ENCODE measurements at places on chromosomes 7 and 10.
A peak's percentile ranks its signal among the peaks of the same experiment; 100 is the strongest.

DNA sequence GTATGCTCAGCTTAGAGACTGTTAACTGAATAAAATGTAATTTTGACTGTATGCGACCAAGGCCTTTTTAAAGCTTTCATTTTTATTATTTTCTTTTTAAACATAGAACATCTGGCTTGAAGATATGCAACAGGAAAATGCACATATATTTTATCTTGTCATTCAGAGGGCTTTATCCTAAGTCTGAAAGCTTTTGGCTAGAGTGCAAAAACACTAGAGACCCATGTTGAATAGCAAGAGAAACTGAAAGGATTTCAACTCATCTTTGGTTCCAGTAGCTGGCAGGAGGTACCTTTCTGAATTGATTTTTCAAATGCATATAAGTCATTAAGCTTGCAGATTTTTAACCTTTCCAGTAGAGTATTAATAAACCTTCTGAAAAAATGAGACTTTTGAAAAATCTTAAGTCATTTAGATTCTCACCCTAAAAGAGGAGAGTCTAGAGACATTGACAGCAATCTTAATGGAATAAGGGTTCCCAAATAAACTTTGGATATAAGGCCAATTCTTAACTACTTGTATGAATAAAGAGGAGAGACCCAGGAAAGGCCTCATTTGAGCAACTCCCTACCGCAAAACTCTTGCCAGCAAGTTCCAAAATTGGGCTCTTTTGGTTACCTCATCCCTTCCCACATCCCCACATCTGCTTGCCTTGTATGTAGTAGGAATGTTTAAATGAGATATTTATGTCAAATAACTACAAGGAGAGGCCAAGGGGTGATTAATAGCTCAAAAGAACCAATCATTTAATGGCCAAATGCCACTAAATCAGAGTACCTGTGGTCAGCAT, 454.4 kb downstream of the HTR7 start:
- no peak for DNase-seq

DNA sequence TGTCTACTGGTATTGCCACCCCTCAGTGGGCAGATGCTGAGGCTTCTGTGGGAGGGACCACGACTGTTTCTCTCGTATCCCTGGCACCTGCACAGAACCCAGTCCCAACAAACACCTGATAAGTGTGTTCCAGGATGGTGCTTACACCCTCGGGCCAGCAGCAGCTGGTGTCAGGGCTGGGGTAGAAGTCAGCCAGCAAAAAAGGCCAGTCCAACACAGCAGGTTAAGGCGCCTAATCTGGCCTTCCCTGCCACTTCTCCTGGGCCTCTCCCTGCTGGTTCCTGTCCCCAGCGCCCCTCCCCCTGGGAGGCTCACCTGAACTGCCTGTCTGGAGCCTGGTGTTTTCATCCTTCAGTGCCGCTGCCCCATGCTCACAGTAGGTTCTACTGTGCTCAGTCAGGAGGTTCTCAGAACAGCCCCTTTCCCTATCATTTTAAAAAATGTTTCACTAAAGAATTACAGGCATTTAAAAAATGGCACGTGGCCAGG, 20.0 kb downstream of the PODXL start:
- no peak for DNase-seq

- DNase-seq: no peak
These were observed 247.3 kb upstream of the PITRM1 start for GRCh38 chr10:3419719-3420495.

GRCh38 chr7:128833946-128834325, 3.7 kb downstream of the FLNC start:
- DNase-seq: no peak

DNA sequence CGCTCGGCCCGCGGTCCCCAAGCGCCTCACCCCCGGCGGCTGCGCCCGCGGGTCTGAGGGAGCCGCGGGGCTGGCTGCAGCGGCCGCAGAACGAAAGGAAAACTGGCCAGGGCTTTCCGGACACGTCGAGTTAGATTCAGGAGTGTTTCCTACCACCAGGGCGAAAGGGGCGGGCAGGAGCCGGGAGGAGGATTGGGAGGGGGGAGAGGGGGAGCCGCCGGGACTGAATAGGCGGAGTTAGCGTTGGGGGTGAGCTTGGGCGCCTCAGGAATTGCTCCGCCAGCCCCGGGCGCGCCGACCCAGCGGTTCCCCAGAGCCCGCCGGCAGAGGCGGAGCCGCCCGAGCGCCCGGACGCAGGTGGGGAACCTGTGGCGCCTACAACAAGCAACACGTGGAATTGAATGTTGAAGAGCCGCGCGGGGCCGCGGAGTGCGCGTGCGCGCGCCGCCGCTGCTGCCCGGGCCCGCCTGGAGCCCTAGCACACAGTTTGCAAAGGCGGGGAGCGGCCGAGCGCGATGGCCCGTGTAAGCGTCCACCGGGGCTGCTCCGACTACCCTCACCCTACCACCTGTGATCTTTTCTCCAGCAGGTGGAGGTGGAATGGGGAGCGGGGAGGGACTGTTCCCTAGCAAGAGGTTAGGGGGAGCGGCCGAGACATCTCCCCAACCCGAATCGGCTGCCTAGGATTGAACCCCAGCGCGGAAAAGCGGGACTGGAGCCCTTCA, at the start of gene CADPS2:
TSS of gene CADPS2 (minus strand) at position 104 of the 725 bp plus-strand sequence. CDS start 123 bp downstream, outside the sequence.
- DNase-seq: peak; percentile 86

DNA sequence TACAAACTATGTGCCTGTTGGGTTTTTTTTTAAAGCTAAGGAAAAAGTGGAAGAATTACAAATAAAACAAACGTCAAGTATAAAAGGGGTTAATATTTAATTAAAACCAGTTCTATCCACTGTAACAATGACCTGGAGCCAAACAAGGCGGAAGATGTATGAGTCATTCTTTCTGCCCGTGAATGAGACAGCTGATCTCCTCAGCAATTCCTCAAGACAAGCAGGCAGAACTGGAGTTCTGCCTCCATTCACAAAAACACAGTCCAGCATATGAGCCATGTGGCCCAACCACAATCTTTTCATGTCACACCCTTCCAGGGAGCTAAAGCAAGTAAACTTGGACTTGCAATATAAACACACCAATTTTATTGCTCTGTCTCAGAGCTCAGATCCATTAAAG, 8.4 kb downstream of the ETV1 start:
- peak; percentile 96 for DNase-seq

DNA sequence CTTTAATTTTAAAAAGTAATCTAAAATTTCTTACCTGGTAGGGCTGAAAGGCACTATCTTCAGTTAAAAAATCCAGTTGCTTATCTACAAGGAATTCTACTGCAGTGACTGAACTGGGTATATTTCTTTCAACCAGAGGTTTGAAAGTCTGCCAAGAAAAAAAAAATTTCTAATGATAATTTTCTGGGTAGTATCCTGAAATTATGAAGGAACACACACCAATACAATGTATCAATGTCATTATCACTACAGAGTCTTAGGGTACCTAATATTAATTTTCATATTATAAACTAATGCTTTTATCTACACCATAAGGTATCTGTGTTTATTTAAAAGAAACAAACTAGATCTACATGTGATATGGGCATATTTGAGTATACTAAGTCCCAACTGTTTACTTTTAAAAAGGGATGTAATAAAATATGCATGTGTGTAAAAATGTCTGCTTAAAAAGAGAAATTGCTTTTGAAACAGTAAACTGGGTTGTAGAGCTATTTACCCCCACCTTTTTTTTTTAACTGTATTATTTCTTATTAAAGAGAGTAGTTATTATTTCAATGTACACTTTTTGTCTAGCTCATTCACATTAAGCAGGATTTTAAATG, 131.6 kb downstream of the NRBF2 start:
- DNase-seq: no peak

GRCh38 chr10:8835453-8836167, 781.1 kb downstream of the GATA3 start:
- peak; percentile 58 for DNase-seq

DNA sequence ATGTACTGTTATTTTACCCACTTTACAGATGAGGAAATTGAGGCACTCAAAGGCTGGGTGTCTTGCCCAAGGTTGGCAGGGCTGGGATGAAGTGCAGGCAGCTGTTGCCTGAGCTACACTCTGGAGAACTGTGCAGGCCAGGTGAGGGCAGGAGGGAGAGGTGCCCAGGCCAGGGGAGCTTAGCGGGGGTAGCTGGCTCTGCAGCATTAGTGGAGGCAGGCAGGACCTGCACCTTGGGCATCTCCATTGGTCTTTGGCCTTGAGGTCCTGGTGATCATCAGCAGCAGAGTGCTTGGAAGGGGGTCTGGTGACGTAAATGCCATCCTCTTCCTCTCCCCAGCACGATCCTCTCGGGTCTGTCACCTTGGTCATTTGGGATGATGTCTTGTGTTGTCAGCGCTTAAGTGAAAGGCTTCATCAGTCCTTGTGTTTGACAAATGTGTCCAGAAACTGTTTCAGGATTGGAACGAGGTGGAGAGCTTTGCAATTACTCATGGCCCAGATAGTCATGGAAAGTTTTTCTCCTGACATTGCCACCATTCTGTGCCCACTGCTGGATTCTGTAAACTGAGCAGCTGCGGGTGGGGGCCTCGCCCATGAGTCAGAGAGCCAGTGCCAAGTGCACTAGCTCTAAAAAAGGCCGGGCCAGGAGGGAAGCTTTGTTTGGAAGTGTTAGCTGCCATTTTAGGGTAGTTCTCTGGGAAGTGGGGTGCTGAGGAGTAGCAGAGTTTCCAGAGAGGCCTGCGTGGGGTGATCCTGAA, 47.6 kb downstream of the TSPAN15 start:
- peak; percentile 81 for DNase-seq

GRCh38 chr10:34575882-34576281, 239.2 kb downstream of the PARD3 start:
- DNase-seq: peak; percentile 27

- no peak for DNase-seq
These were observed 682 bp downstream of the TBXAS1 start for GRCh38 chr7:139829775-139830117.

- peak; percentile 30 for DNase-seq
These were observed 152.9 kb upstream of the INHBA start for GRCh38 chr7:41855798-41856197.

GRCh38 chr7:226281-226895, 34.0 kb downstream of the FAM20C start:
- DNase-seq: peak; percentile 90

DNA sequence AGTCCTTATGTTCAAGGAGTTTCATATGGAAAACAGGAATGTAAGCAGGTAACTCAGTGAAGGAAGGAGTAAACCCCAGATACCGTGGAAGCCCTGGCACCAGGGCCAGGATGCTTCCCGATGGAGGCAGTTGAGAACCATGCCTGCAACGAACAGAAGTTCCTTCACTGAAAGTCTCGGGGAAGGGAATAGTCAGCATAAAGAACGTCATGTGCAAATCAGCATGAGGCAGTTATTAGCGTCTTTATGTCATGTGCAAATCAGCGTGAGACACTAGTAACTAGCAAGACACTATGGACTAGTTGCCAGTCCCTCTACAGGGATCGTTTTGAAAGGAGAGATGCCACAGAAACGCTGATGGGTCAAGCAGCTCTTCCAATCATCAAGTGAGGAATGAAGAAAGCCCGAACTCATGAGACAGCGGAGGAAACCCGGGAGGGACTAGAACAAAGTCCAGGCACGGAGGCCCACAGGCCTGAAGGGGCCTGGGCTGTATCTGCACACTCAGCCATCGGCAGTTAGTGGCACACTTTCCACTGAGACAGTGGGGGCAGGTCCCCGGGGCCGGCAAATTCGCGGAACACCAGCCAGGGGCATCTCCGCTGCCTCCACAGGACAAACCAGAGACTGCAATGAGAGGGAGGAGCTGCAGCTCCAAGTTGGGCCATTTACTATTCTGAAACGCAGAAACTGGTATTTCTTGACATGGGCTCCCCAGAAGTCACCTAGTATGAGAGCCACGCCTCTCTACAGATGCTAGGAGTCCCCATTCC, 109.6 kb downstream of the SFMBT2 start:
- no peak for DNase-seq

- DNase-seq: peak; percentile 96
These were observed 401.6 kb downstream of the SUGCT start for GRCh38 chr7:40536421-40536820.

GRCh38 chr7:111090846-111091245, at the start of gene LRRN3:
Gene LRRN3 (plus strand): TSS chr7:111091127. CDS start chr7:111122773, 31,646 bp downstream.
- peak; percentile 74 for DNase-seq

GRCh38 chr10:58212622-58213021, 55.1 kb downstream of the IPMK start:
- no peak for DNase-seq

DNA sequence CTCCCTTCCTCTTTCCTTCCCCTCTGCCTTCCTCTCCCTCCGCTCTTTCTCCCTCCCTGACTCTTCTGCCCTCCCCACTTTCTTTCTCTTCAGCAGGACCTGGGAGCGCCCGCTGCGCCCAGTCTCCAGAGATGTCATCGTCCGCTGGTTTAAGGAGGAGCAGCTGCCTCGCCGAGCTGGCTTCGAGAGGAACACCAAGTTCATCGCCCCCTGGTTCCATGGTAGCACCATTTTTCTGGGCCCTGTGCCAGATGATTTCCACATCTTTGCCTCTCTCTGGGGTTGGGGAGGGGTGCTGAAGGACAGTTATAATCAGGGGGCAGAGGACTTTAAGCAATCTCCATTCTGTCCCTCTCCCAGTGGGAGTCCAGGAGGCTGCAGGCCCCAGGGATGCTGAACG, 71.6 kb downstream of the SH2D4B start:
- no peak for DNase-seq

DNA sequence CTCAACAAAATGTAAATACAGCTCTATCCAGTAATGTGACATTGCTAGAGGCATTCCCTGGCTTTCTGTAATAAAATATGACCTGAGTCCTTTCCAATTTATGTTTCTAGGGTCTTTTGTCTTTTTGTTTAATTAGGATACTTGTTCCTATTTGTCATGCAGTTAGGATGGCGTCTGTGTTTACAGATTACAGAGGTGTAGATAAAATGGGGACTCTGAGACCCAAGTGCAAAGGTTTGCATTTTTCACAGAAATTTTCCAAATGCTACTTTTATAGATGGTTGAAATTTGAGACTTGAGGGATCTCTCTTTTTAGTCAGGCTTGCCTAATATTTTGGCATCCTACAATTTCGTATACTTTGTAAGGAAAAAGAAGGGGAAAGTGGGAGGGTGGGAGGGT, 332.4 kb downstream of the PTEN start:
- DNase-seq: no peak

GRCh38 chr7:30977896-30978564, 14.3 kb downstream of the GHRHR start:
- DNase-seq: peak; percentile 50

GRCh38 chr10:67807855-67808456, 30.0 kb downstream of the DNAJC12 start:
- no peak for DNase-seq

DNA sequence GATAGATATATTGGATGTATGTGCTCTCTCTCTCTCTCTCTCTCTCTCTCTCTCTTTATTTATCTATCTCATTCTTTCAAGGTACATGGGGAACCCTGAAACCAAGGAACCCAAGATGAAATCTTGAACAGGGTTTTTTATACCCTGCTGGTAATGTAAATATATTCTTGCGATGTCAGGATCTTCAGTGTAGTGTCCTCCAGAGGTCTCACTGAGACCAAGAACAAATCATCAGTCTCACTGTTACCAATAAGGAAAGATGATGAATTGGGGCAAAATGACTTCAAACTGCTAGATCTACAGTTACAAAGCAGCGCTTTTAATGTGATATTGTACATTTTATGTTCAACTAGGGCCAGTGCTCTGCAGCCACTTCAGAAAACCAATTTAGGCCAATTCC, 423.5 kb downstream of the ANKRD7 start:
- DNase-seq: no peak

- DNase-seq: peak; percentile 81
These were observed 23.9 kb downstream of the NRF1 start for GRCh38 chr7:129635300-129636029.

- peak; percentile 51 for DNase-seq
These were observed 191.3 kb upstream of the AGK start for GRCh38 chr7:141359740-141360415.

GRCh38 chr7:74317146-74317782, 28.1 kb downstream of the CLIP2 start:
- DNase-seq: no peak

All from M059J (cell line).